SW 1271 (cell line): ENCODE measurements at places on chromosomes 7 and 10.

- no peak for DNase-seq
Observed at GRCh38 chr10:43731486-43731885, 82.8 kb upstream of the ZNF32 start.

GRCh38 chr10:12513003-12513365 lies 163.6 kb downstream of the CAMK1D start:
- no peak for DNase-seq

DNA sequence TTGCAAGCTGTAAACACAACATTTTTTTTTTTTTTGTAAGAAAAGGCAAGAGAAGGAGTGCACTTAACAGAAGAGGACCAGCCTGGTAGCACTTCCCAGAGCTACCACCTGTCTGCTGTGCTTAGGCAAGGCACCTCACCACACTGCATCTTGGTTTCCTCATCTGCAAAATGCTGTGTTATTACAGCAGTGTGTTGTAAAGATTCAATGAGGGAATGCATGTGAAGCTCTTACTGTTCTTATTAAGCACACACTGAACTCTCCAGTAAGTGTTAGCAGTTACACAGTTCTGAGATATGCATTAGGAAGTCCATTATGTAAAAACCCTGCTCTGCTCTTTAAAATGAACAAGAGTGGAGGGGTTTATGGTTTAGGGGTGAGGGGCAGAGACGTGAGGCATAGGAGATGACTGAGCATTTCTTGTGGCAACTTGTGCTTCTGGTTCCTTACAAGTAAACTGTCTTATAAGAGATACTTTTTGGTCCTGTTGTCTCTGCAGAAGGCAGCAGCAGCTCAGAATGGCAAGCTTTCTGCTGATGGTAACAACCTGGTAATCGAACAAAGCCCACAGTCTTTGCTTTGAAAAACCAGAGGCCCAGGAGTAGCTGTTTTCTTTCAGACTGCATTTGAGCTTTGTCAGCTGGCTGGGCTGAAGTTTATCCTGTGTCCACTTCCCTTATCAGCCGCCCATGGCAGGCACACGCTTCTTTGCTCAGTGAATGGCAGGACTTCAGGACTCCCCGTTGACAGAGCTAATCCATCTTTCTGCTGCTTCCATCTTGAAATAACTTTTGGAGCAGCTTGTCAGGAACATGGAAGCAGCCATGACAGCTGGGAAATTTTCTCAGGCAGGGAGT lies 98.8 kb upstream of the BMPER start:
- DNase-seq: no peak

DNA sequence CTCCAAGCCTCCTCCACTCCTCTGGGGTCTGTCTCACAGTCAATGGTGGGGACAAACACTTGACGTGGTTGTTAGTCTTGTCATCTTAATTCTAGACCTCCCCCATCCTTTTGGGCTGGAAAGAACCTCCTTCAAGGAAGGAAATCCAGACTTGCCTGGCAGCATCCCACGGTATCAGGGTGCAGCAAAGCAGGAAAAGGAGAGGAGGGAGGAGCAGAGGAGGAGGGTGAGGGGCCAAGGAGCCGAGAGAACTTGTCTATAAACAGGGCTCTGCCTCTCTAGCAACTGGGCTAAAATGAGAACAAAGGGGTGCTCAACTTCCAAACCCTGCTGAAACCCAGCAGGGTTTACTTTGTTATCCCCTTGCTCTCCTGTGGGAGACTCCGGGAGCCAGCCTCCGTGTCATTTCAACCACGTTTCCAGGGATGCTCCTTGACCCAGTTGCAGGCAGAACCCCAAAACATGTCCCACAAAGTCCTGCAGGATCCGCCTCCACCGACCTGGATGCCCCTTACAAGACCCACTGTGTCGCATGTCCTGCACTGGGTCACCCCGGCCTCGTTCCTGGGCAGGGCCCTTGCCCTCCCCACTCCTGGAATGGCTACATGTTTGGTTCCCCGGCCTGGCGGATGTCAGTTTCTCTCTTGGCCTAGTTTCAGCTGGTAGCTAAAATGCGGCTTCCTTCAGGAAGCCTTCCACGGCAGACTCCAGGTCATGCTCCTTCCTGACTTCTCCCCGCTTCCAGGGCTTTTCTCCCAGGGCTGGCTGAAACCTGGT lies 69.7 kb upstream of the MGMT start:
- no peak for DNase-seq

DNA sequence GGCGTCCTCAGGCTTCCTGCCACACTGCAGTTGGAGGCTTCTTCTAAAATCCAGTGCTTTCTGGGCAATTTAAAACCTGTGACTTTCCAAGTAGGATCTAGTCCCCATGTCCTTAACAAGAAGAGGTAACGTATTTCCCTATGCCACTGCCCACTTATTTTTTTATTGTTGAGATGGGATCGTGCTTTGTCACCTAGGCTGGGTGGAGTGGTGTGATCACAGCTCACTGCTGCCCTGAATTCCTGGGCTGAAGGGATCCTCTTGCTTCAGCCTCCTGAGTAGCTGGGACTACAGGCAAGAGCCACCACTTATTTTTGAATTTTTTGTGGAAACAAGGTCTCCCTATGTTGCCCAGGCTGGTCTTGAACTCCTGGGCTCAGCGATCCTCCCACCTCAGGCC lies 63.4 kb downstream of the DAGLB start:
- DNase-seq: no peak
